ENCODE measurements at places on chromosomes 6 and 20.

- no peak for DNase-seq
Measured at GRCh38 chr6:7821426-7821825, 89.2 kb downstream of the TXNDC5 start.

- DNase-seq, result no peak
Measured at GRCh38 chr6:132760256-132760655, 2.6 kb upstream of the VNN2 start.

DNA sequence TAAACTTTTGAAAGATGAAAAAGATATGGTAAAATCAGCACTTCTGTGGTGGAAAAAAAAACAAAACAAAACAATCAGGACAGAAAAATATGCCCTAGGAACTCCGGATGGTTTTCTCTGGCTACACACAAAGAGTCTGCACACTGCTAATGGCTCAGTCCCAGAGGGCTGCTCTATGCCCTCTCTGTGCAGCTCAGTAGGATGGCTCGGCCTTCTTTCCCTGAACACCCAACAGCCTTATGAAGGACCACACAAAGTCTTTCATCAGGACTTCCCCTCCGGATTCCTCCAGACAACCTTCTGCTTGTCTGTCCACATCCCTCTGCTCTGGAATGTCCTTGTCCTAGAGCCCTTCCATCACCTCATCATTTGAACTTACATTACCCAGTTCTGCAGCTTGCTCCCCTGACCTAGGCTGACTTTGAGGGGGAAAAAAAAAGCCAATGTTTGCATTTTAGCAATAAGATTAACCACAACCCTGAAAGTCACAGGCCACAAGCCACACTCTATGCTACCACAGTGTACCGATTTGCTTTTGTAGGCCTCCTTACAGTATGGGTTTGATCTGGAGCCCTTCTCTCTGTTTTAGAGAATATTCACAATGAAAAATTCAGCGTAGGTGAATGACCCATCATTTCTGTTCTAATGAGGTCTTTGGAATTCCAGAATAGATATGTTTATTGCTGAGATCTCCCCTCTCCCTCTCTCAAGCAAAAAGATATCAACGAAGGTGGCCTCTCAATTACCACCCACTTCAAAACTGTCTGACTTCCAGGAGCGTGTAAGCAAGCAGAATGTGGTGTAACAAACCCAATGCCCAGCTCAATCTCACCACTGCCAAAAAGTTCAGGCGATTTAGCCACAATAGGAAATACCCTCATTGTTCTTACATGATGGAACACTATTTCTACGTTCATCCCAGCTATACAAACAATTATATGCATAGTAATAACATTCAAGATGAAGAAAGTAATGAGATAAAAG, 164.0 kb downstream of the GMDS start:
- no peak for DNase-seq

- no peak for DNase-seq
Measured at GRCh38 chr6:5135788-5136376, 50.7 kb downstream of the PPP1R3G start.

DNA sequence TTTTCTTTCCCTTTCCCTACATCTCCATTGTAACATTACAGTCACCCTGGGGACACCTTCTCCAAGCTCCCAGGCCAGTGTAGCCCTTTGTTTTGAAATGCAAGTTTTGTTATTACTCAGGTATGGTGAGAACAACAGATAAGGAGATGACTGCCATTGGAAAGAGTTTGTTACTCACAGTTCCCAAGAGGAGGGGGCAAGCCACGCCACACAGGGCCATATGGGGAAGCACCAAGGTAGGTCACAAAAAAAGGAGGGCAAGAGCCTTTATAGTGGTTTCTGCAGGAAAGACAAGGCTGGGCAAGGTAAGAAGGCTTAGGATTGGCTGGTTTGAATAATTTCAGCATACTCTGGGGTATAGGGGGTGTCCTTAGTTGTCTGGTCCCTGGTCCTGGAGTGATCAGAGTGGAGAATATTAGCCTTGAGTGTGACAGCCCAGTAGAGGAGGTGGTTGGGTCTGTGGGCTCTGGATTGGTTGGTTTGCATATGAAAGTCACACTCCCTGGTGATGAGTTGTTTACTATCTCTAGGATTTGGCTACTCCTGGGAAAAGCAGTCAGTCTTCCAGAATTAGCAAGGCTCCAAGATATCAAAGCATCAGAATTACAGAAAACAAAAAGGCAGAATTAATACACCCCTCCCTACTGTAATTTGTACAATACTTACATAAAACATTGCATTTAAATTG, 33.1 kb upstream of the SMLR1 start:
- no peak for DNase-seq

GRCh38 chr20:54184904-54185626, 11.3 kb upstream of the CYP24A1 start:
- no peak for DNase-seq

- no peak for DNase-seq
Measured at GRCh38 chr20:53795170-53795569, 201.5 kb upstream of the ZNF217 start.

DNA sequence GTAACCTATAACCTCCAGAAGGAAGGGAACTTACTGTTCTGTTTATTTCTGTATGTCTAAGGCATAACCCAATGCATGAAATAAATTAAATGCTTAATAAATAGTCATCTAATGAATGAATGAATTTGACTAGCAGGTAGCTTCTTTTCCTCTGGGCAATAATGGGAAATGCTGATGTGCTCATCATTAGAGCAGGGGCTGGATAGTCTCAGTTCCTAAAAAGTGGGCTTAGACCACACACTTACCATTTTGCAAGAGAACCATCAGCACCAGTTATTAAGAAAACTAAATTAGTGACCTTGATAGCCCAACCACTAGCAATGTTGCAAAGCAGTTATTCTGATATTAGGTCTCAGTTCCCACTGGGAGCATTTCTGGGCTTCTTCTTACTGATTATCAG, 449.7 kb downstream of the CDC5L start:
- DNase-seq, result no peak

DNA sequence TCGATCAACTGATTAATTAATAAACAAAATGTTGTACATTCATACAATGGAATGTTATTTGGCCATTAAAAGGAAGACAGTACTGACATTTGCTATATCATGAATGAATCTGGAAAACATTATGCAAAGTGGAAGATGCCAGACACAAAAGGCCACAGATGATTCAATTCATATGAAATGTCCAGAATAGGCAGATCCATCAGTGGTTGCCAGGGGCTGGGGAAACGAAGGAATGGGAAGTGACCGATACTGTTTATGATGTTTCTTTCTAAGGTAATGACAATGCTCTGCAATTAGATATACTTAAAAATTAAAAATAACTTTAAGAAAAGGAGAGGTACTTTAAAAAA, 37.2 kb downstream of the ELOVL5 start:
- DNase-seq, result no peak

- no peak for DNase-seq
Measured at GRCh38 chr6:132220800-132221199, 180.5 kb downstream of the MOXD1 start.

DNA sequence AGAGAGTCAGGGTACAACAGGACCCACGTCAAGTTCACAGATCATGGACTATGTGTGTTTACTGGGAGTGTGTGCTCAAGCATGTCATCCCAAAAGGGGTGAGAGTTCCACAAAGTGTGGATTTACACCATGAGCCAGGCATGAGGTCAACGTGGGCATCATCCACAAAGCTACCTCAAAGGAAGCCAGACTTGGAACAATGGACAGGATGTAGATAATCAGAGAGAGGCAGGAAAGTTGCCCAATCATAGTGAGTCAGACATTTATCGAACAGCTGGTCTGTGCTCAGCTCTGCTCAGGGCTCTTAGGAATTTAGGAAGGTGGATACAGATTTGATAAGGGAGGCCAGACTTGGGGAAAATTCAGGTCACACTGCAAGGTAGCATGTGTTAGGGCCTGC, 317.2 kb upstream of the CDYL start:
- DNase-seq, result no peak

Data from NCI-H2081 treated with DMSO at 0.1 percent for 48 hours (cell line).